Common myeloid progenitor, CD34-positive (primary cell): ENCODE measurements at places on chromosomes 11 and 22.

GRCh38 chr11:108662700-108663099 lies 2.2 kb upstream of the DDX10 start:
- DNase-seq = no peak
- no peak overlapping the region for H3K4me3 ChIP-seq
- H3K27me3 ChIP-seq = no peaks in the 10 kb centered on the region
- no peaks in the 10 kb centered on the region for H3K36me3 ChIP-seq
- no peak overlapping the region for H3K27ac ChIP-seq

DNA sequence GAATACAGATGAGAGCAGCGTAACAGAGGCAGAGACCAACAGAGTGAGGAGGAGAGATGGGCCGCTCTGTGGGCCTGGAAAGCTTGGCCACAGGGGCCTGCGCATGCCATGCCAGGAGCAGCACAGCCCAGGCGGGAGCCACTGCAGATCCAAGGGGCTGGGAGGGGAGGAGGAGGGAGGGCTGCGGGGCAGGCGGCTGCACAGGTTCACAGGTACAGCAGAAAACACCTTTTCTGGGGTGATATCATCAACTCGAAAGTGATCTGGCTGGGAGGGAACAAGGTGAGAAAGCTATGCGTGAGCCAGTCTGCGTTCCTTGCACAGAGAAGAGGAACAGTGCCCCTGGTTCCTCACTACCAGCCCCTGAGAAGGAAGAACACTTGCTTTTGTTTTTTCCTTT lies 14.8 kb downstream of the VPS37C start:
- no peaks in the 10 kb centered on the region for H3K36me3 ChIP-seq
- H3K4me3 ChIP-seq = no peak overlapping the region
- H3K27me3 ChIP-seq = no peaks in the 10 kb centered on the region
- peak; percentile 51 for DNase-seq
- no peak overlapping the region for H3K27ac ChIP-seq

DNA sequence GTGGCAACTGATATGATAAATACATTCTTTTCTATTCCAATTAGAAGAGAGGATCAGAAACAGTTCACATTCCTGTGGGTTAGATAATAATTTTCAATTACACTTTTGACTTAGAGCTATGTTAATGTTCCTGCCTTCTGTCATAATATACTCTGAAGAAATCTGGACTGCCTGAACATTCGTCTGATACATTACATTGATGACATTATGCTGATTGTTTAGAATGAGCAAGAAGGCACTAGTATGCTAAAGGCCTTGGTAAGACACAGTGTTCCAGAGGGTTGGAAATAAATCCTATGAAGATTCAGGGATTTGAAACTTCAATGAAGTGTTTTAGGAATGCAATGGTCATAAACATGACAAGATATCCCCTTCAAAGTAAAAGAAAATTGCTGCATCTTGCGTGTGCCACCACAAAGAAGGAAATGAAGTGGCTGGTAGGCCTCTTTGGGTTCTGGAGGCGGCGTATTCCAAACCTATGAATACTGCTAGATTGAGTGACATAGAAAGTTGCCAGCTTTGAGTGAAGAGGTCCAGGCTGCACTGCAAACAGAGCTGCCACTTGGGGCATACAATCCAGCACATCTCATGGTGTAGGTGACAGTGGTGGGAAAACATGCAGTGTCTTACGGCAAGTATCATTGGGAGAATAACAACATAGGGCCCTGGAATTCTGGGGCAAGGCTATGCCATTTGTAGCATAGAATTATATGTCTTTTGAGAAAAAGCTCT lies 21.2 kb upstream of the PDE3B start:
- no peaks in the 10 kb centered on the region for H3K27me3 ChIP-seq
- no peak for DNase-seq
- H3K4me3 ChIP-seq = no peak overlapping the region
- peaks cover 6% of the 10 kb centered on the region for H3K4me1 ChIP-seq
- no peaks in the 10 kb centered on the region for H3K36me3 ChIP-seq

- H3K27ac ChIP-seq = no peak overlapping the region
- peak; percentile 98 for DNase-seq
- peak overlapping the region; percentile 66 for H3K4me3 ChIP-seq
- H3K36me3 ChIP-seq = no peaks in the 10 kb centered on the region
- no peaks in the 10 kb centered on the region for H3K4me1 ChIP-seq
Measured at GRCh38 chr11:77047007-77047927, 13.1 kb downstream of the B3GNT6 start.

DNA sequence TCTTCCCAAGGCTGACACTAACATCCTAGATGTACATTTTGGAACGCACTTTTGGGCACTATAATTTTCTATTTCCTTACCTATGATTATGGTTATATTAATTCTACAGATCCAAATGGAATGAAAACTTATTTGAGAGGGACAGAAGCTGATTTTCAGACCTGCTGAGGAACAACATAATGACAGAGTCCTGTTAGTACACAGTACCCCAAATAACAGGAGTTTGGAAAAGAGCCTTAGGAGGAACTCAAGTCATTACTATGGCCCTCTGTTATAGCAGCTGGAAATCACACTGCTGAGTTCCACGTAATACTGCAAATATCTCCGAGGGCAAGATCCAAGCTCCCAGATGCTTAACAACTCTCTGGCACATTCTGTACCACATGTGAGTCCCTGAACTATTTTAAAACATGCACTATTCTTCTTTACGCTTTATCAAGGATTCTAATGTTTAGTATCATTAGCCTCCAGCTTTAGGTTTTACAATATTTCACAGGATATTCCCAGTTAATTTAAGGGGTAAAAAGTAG lies 1027.7 kb upstream of the CCDC90B start:
- no peaks in the 10 kb centered on the region for H3K27me3 ChIP-seq
- no peak for DNase-seq
- no peak overlapping the region for H3K27ac ChIP-seq
- H3K4me3 ChIP-seq = no peak overlapping the region
- no peaks in the 10 kb centered on the region for H3K36me3 ChIP-seq
- H3K4me1 ChIP-seq = no peaks in the 10 kb centered on the region

GRCh38 chr22:31262312-31263133 lies 29.8 kb downstream of the PIK3IP1 start:
- no peaks in the 10 kb centered on the region for H3K27me3 ChIP-seq
- H3K27ac ChIP-seq = no peak overlapping the region
- H3K4me3 ChIP-seq = no peak overlapping the region
- no peak for DNase-seq
- H3K36me3 ChIP-seq = peaks cover 71% of the 10 kb centered on the region

- H3K4me1 ChIP-seq = peaks cover 5% of the 10 kb centered on the region
- no peaks in the 10 kb centered on the region for H3K36me3 ChIP-seq
- no peaks in the 10 kb centered on the region for H3K27me3 ChIP-seq
Measured at GRCh38 chr22:28379075-28379779, 300.4 kb downstream of the TTC28 start.

GRCh38 chr11:75734491-75735180 lies 17.0 kb downstream of the MOGAT2 start:
- no peaks in the 10 kb centered on the region for H3K36me3 ChIP-seq
- H3K27me3 ChIP-seq = peaks cover 2% of the 10 kb centered on the region
- DNase-seq = no peak
- H3K27ac ChIP-seq = no peak overlapping the region
- no peaks in the 10 kb centered on the region for H3K4me1 ChIP-seq
